ENCODE measurements at places on chromosomes 3 and 15.

DNA sequence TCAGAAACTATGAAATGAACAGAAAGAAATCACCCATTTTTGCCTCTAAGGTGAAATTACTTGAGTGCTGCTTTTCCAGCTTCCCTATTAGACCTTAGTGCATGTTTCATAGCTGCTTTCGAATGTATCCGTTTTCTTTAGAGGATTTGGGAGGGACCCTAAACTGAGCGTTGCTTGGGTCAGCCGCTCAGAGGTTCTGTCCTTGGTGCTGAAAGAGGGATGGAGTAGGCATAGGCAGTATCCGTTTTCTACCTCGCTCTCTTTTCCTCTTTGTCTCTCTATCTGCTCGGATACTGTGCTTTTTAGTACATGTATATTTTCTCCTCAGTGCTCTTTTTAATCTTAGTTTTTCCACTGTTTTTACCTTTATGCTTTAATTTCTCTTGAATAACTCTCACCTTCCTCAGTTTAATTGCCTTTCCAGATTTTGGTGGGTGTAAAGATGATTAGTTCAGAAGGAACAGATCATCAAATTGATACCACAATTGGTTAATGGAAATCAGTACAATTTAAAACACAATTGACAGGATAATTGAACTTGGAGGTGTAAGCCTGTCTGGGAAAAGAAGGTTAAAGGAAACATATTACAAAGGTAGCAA, at the start of gene DRD3:
Gene DRD3, minus strand, starts transcription at position 283 of the 599 bp plus-strand sequence. CDS start 7,060 bp downstream, outside the sequence.
- DNase-seq = no peak

GRCh38 chr15:64634576-64635498, 140.6 kb downstream of the RBPMS2 start:
- DNase-seq = no peak

GRCh38 chr3:159629329-159630084, 359.1 kb upstream of the IL12A start:
- no peak for DNase-seq

DNA sequence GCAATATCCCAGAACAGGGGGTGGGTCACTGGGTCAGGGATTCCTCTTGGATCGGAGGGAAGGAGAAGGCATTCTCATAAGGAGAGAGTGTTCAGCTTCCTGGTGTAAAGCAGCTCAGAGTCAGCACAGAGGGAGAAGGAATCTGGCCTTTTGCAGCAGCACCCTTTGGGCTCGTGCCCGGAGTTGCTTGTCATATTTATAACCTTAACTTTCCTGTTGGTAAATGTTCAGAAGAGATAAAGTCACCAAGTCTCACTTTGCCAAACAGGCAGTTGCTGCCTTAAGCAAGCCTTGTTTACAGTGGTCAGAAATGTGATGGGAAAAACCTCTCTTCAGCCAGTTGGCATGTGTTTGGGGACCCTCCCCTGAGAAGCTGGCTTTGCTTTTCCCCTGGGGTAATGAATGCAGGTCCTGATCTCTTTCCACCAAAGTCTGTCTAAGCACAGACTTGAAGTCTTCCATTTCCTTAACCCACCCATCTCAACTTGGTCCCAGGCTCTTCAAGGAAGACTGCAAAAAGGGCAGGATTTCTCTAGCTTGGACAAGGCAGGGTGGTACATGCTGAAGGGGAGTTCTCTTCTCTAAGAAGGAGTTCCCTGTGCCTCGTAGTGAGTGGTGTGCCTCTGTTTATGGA, 206.9 kb upstream of the BHLHE40 start:
- DNase-seq = no peak

DNA sequence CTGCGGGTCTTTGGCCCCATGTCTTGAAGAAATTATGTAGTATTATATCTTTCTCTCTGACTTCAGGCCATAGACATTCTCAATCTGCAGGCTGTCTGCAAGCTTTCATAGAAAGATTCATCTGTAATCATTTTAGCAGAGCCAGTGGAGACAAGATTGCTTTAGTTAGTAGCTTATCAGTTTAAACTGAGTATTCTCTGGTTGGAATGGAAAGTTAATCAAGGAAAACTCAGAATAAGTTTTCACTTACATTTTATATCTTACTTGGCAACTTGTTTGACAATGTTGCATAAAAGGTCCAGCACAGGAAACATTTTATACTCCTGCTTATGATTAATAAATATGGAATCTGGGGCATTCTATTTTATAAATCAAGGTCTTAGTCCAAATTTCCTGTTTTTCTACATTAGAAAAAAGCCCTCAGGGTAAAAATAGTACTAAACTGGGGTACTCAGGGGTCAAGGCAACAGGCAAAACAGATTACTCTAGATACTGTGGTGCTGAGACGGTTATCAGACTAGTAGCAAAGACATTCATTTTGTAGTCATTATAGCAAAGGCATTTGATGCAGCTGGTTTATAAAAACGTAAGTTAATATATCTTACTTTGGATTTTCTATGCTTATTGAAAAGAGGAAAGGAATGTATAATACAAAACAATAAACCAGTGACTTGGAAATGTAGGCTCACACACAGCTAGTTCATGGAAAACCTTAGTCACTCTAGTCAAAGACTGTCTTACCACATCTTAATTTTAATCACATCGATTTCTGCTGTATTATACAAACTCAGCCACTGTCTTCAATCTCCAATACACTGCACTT, 45.2 kb upstream of the FILIP1L start:
- DNase-seq = no peak

DNA sequence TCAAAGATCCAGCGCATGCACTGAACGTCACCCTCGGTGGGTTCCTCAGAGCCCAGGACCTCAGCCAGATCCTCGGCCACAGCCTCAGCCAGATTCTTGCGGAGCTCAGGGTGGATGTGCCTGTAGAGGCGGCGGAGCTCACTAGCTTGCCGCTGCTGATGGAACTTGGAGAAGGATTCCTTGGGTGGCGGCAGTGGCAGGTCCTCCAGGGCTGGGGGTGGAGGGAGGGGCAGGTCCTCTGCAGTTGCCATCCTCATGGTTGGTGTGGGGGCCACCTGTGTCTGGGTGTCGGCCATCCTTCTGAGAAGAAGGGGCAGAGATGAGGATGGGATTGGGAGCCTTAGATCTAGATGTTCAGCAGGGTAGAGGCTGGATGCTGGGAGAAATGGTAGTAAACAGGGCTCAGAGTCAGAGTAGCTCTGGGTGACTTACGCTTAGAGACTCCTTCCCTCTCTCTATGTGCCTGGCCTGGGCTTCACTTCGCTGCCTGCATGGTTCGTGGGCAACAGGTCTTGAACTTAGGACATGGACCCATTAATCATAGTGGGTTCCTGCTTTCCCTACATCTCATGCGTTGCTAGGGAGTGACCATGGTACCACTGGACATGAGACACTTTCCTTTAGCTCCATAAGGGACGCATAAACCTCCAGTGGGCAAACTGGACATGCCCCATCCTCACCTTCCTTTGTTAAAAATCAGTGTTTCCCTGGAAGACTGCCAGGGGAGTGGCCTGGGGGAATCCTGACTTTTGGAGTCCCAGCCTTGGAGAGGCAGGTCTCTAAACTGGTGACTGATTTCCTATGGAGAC, 3.0 kb downstream of the XIRP1 start:
- no peak for DNase-seq

GRCh38 chr3:147099076-147099475, 307.3 kb downstream of the ZIC4 start:
- DNase-seq = no peak

DNA sequence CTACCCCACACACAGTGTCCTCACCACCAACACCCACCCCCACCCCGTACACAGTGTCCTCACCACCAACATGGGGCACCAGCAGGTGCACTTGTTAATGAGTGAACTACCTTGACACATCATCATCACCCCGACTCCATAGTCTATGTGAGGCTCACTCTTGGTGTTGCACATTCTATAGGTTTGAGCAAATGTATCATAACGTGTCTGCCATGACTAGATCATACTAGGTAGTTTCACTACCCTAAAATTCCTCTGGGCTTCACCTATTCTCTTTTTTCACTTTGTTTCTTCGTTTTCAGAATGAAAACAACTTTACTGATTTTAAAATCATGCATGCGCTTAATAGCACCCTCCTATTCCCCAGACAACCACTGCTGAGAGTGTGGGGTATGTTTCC, 102.6 kb upstream of the SLC6A6 start:
- no peak for DNase-seq

DNA sequence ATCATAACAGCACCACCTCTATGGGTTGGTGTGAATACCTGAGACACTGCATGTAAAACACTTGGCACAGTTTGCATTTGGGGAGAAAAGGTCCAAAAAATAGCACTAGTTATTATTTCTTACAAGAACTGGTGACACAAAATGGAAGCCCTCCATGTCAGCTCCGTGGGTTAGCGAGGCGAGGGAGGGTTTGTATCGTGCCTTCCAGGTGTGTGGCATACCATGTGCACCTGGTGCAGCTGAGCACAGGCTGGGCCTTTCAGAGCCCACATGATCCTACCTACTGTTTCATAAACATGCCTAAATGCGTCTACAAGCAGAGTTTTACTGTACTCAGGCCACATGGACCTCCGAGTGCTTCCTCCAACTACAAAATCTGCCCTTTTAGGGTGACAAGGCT, 5.6 kb downstream of the CXCR6 start:
- DNase-seq = no peak

GRCh38 chr3:27325419-27325818, 43.8 kb downstream of the NEK10 start:
- no peak for DNase-seq

GRCh38 chr3:49725906-49726681, 2.3 kb upstream of the GMPPB start:
- DNase-seq = no peak

GRCh38 chr3:131802029-131802428, 232.8 kb downstream of the CPNE4 start:
- DNase-seq = no peak

GRCh38 chr15:35605764-35606449, 59.9 kb upstream of the DPH6 start:
- DNase-seq = peak; percentile 43

GRCh38 chr15:49412797-49413196, 10.2 kb upstream of the FGF7 start:
- DNase-seq = no peak

- DNase-seq = no peak
Observed at GRCh38 chr3:147420353-147421183, 11.4 kb downstream of the ZIC1 start.

- DNase-seq = no peak
Observed at GRCh38 chr15:76994001-76994400, 925 bp upstream of the PSTPIP1 start.

- DNase-seq = no peak
Observed at GRCh38 chr3:49341996-49342395, 2.1 kb upstream of the USP4 start.

- DNase-seq = no peak
Observed at GRCh38 chr15:98817745-98818144, 169.4 kb downstream of the IGF1R start.

GRCh38 chr3:24004171-24004938, 59.3 kb downstream of the NR1D2 start:
- DNase-seq = no peak

DNA sequence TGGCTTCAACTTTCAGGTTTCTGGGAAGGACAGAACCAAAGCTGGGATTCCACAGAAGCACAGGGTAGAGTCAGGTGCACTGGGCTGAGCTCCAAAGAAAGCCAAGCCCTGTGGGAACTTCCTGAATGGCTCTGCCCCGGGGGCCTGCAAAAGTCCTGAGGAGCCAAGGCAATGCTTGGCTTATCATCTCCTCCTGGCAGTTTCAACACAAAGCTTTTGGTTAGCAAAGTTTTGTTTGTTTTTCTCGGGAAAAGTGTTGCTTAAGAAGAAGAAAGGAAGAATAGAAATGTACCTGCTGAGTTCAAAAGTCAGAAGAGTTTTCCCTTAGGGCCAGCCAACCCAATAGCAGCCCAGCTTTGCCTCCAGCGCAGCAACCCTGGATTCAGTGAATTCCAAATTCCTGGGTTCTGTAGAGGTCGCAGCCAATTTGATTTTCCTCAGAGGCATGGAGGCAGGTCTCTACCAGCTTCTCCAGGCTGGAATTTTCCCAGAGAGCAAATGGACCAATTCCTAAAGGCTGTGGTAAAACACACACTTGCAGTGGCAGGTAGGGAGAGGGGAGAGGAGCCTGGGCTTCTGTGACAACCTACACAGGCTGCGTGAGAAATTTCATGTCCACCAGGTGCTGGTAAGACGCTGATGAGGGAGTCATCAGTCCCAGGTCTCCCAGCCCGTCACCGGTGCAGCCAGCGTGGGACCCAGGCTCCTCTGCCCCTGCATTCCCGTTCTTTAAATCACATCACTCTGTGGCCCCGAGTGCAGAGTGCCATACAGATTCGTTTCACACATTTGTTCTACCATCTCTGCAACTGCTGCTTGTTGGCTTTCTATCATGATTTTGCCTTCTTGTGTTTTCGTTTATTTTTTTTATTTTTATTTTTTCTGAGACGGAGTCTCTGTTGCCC, 54.3 kb upstream of the SNRPA1 start:
- no peak for DNase-seq
